ENCODE measurements at places on chromosomes 11 and 22.

- DNase-seq: no peak
These were observed 5.1 kb downstream of the CARS1 start for GRCh38 chr11:3052109-3052479.

DNA sequence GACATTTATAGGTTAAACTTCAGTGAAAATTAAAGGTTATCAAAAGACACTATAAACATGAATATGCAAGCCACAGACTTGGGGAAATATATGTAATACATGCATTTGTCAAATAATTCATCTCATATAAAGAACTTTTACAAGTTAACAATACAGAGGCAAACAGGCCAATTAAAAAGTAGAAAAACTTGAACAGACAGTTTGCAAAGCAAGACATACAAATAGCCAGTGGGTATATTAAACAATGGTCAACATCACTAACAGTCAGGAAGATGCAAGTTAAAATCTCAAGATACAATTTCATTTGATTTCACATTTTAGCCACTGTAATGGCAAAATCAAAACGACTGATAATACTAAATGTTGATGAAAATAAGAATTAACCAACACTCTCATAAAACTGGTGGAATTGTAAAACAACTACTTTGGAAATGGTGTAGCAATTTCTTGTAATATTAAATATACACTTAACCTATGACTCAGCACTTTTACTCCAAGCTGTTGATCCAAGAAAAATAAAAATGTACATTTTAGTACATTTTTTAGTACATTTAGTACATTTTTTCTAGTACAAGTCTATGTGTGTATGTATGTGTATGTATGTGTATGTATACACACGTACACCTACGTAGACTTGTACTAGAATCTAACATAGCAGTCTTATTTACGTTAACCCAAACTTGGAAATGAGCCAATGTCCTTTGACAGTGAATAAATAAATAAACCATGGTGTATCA lies 62.8 kb downstream of the LRRC74B start:
- no peak for DNase-seq

DNA sequence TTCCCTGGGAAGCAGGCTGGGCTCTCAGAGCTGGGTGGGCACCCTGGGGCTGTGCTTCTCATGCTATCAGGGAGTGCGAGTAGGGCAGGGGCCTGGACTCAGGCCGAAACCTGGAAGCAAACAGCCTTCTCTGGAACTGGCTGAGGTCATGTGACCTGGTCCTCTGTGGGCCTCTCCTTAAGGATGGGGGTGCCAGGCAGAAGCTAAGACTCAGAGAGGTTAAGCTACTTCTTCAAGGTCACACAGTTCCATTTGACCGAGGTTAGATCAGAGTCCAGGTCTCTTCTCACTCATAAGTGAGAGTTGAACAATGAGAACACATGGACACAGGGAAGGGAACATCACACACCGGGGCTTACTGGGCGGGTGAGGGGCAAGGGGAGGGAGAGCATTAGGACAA lies 7.4 kb downstream of the FADS3 start:
- DNase-seq: no peak

DNA sequence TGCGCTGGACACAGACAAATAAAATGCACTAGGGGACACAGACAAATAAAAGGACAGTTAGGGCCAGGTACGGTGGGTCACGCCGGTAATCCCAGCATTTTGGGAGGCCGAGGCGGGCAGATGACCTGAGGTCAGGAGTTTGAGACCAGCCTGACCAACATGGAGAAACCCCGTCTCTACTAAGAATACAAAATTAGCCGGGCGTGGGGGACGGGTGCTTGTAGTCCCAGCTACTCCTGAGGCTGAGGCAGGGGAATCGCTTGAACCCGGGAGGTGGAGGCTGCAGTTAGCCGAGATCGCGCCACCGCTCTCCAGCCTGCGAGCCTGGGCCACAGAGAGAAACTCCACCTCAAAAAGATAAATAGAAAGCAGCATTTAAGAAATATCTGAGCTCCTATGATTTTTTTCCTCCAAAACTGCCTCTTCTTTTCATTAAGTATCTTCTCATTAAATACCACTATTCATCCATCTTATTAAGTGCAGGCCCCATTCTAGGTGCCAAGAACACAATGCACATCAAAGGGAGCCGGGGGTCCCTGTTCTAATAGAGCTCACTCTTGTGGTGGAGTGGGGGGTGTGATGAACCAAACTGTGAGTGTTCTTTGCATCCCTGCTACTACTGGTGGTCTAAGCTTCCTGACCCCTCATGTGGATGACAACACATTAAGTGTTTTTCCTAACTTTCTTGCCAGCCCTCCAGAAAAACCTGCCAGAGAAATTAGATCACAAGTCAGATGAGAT lies 766 bp upstream of the ZNHIT2 start:
- DNase-seq: no peak

DNA sequence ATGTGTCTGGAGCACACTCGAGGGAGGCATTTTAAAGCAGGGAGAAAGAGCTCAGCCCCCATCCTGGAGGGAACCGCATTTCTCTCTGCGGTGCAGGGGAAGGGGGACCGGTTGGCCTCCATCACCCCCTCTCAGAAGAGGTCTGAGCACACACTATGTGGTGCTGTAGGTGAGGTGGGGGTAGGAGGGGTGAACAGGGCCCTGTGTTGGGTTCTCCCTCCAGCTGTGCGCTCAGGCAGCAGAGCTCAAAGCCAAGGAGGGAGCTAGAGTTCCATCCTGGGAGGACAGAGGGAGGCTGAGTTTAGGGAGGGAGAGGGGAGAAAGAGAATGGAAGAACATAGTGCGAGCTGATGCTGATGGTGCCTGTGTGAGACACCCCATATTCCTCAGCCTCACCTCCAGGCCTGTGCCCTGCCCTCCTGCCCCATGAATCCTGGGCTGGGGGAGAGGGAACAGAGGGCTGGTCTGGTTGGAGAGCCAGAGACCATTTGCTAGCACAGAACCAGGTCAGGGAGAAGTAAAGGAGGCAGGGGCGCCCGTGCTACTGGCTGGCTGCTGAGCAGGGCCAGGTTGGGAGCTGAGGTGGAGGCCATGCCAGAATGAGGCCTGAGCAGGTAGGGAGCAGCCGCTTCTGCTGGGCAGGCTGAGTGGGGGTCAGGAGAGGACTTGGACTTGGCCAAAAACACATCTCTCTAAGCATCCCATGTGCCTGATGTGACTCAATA lies 43.7 kb downstream of the ALX4 start:
- no peak for DNase-seq

DNA sequence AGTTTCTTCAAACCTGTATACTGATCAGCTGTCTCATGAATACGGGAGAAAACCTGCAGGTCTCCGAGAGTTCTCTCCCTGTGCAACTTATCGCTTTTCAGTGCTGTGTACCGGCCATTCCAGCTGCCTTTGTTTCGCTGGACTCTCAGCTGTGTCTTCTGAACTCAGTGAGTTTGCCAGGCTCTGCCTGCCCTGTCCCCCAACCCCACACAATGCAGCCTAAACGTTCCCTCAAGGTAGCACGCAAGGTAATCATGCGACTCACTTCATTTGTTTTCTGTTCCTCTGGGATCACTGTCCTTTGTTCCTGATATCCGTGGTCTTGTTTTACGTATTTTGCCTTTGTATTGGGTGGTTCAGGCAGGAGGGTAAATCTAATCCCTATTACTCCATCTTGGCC lies 13.5 kb downstream of the RBM7 start:
- no peak for DNase-seq

- no peak for DNase-seq
These were observed 2.8 kb upstream of the USP2 start for GRCh38 chr11:119384332-119384731.

DNA sequence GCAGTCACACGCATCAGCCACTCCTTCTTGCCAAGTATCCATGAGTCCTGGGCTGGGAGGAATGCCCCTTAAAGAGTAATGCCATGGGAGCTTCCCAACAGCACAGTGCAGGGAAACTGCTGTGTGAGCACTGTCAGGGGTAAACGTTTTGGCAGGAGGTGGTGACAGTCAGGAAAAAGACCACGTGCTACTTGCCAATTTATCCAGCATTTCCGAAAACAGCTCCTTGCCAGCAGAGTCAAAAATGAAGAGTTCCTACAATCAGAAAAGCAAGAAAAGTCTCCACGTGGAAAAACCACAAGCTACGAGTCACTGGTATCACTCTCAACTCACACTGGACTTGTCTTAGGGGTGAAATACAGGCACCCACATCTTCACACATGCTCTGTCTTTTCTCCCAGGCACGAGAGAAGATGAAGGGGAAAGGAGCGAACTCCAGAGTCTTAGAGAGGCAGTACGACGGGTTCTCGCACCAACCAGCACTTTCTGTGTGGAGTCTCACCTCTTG lies 9.9 kb downstream of the IFT27 start:
- DNase-seq: no peak

DNA sequence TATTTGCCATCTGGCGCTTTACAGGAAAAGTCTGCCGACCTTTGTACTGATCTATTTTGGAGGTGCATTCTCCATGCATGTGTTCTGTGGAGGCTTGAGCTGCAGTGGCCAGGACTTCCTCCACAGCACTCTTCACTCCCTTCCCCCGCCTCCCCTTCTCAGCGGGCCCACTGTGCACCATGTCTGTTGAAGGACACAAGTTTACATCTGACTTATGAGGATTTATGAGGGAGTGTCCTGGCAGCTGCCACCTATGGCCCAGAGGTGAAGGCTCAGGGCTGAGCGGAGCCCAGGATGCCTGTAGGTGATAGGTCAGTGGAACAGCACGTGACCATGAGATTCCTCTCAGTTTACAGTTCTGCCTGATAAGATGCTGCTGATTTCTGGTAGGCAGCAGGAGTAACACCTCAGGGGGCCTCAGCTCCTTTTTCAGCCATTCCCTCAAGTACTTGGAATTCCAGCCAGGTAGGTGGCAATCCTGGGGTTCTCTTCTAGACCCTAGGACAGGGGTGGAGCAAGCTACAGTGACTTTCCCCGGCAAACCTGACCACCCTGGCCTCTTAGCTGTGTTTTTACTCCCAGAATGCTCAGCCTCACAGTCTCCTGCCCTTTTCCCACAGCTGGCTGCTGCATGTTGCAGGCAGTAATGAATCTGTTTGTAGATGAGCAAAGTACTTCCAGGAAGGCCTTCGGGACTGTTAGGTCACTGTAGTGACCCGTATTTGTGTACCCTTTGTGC lies 59.9 kb downstream of the PPFIBP2 start:
- DNase-seq: no peak

- no peak for DNase-seq
These were observed 102.4 kb upstream of the TIMP3 start for GRCh38 chr22:32699001-32699582.

DNA sequence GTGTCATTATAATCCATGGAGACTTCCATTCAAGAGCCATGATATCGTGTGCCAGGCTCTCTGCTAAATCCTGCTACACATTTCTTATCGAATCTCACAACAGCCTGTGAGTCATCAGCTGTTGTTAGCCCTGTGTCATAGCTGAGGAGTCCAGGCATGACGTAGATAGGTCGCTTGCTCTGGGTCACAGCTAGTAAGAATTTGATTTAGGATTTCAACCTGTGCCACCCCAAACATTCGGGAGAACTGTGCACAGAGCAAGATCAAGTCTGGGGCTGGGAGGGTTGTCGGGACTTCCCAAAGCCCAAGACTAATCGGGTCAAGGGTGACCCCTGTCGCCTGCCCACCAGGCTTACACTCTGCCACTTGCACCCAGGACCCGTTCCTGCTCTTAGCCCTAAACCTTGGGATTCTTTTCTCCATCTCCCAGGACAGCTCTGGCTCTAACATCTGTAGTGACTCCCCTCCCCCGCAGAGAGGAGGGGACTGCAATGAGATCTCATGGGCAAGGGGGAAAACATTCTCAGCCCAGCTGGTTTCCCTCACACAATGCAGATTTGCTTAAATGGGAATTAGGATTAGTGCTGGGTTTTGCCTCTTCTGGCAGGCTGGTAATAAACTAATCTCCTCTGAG lies 34.3 kb downstream of the TSPAN18 start:
- DNase-seq: no peak

- no peak for DNase-seq
These were observed 146.8 kb downstream of the MAML2 start for GRCh38 chr11:96196181-96196662.

DNA sequence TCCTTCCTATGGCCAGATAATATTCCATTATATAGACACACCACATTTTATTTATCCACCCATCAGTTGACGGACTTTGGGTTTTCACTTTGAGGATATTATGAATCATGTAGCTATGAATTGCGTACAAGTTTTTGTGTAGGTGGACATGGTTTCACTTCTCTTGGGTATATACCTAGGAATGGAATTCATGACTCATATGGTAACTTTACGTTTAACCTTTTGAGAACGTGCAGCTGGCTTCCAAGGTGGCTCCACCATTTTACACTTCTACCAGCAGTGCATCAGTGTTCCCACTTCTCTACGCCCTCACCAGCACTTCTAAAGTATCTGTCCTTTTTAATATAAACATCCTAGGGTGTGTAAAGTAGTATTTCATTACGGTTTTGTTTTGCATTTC lies 112.0 kb downstream of the PLEKHA7 start:
- no peak for DNase-seq

GRCh38 chr11:121932646-121933185 lies 183.3 kb downstream of the BLID start:
- no peak for DNase-seq

- DNase-seq: no peak
These were observed 10.8 kb upstream of the WEE1 start for GRCh38 chr11:9562716-9563115.

DNA sequence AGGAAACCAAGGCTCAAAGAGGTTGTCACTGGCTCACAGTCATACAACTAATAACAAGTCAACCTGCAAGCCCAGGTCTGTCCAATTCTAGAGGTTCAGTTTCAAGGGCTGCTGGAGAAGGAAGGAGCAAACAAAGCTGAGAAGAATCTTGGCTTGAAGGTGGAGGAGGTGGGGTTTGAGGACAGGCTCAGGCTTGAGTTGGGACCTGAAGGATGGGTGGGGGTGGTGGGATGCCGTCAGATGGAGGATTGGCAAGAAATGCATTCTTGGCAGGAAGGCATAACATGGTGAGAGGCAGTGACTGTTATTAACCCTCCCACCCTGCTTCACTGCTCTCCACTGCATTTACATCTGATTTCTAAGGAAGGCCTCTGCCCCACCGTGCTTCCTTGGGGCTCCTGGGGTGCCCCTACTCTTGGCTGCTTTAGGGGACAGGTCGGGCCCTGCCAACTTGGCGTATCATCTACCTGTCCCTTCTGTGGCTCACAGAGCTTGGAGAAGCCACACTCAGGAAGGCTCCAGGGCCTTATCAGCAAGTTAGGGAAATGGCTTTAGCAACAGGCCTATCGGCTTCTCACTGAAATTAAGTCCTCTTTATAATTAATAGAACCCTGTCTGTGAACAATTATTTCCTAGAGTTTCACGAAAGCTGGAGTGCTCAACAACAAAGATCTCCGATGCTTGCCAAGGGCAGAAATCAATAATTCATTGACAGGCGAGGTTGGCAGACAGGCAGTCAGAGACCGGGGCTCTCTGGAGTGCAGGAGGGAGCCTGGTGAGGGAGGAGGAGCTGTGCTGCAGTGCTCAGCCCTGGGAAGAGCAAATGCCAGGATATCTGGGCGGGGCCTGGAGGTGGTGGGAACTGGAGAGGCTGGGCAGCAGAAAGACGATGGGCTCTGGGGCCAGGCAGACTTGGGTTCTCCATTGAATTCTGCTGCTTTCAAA lies 84.9 kb upstream of the NARS2 start:
- DNase-seq: no peak

DNA sequence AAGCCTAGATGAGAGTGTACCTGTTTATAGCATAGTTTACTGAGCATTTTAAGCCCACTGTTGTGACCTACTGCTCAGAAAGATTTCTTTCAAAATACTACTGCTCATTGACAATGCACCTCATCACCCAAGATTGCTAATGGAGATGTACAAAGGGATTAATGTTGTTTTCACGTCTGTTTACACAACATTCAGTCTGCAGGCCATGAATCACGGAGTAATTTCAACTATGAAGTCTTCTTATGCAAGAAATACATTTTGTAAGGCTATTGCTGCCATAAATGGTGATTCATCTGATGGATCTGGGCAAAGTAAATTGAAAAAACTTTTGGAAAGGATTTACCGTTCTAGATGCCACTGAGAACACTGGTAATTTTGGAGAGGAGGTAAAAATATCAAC lies 112.9 kb downstream of the KIF18A start:
- no peak for DNase-seq

All from esophagus squamous epithelium (tissue), 5 donors.